ENCODE measurements at places on chromosomes 2 and 18.

DNA sequence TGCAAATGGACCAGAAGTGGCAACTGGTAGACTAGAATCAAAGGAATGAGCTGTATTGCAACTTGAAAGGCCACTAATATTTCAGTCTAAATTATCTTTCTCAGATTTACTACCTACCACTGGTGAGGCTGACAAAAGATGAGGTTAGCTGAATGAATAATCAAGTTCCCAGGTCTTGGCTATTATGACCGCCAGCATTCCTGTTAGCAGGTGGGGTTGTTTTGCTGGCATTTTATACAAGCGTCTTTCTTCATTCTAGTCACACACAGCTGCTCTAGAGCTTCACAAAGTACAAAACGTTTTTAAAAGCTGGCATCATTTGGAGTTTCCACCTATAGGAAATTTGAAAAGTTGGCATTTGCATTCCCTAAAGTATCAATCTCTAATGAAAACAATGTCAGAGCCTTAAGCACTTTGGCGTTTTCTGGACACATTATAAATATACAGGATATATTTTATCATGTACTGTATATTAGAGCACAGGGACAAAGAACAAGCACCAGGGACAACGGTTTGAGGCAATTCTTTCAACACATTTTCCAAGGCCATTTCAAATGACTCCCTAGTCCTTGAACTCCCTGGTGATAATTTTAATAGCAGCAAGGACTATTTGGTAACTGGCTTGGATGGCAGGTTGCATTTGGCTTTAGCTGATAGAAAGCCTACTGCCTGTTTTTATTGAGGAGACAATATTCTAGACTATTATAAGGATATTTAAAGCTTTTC lies 410.2 kb upstream of the CHST9 start:
- DNase-seq = no peak

DNA sequence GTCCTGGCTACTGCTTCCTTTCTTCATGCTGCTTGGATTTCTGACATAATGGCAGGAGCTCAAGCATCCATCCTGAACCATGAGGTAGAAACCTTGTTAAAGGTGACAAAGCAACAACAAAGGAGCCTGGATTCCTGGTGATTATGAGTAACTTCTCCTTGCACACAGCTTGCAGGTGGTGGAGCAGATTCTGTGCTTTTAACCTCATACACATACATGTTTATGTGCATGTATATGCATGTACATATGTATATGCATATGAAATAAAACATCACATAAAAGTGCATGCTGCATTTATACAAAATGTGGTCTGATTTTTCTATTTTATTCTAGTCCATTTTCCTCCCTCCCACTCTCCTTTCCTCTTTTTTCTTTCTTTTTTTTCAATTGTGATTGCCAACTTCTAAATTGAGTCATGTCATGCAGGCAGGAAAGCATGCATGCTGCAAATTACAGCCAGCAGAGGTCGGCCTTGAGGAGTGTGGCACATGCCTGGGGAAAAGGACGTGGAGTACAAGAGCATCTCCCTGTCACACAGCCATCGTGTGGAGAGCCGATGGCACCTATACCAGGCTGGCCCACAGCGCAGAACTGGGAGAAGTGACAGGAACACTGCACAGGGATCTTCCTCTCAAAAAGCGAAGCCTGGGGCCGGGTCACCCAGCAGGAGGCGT lies 17.9 kb downstream of the LCT start:
- DNase-seq = no peak

GRCh38 chr18:59665057-59666006 lies 31.9 kb downstream of the CCBE1 start:
- no peak for DNase-seq

DNA sequence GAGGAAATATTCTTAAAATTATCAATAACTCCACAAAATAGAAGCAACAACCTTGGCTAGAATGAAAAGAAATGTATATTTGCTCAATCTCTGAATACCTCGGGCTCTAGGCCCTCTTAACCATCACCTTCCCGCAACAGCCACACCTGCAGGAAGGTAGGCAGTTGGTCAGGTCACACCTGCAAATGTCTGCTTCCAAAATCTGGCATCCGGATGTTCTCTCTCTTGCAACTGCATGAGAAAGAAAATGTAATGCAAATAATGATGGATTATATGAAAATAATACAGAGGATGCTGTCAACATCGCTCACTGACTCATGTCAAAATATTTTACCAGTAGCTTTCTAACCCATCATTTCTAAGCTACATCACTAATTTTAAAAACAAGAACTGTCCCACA lies 148.3 kb downstream of the SATB2 start:
- DNase-seq = no peak

GRCh38 chr18:44791520-44791919 lies 110.8 kb downstream of the SETBP1 start:
- DNase-seq = no peak

GRCh38 chr2:134639265-134639664 lies 79.5 kb downstream of the TMEM163 start:
- no peak for DNase-seq

DNA sequence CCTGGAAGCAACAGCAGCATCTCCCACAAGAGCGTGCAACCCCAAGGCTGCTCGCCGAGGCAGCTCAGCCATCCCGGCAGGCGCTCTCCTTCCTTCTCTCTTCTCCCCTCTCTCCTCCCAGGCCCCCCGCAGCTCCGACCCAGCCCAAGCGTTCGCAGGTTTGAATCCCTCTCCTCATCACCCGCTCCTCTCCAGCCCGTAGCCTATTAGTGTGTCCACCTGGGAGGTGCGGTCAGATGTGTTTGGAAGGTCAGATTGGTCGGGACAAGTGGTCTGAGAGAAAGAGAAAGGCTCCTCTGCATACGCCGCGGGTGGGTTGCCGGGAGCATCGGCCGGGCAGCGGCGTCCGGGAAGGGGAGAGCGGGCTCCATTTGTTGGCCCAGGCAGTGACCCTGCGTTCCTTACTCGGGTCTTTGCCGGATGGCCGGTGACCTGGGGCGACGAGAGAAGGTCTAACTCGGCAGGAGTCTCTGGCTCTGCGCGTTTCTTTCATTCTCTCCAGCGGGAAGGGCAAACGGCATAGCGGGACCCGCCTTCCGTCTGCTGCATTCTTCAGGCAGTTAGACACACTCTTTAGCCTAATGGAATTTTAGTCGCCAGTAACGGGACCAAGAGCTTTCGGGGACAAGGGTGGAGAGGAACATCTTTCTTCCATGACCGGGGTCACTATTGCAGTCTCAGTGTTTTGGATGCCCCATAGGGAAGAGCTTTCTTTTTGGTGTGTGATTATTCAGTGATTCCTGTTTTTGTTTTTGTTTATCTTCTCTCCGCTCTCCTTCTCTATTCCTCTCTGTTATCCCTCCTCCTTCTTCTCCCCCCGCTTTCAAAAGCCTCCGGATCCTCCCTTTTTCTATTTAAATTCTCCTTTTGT lies 1.1 kb upstream of the TMEFF2 start:
- no peak for DNase-seq

- DNase-seq = no peak
Observed at GRCh38 chr18:24364177-24364576, 33.4 kb downstream of the OSBPL1A start.

DNA sequence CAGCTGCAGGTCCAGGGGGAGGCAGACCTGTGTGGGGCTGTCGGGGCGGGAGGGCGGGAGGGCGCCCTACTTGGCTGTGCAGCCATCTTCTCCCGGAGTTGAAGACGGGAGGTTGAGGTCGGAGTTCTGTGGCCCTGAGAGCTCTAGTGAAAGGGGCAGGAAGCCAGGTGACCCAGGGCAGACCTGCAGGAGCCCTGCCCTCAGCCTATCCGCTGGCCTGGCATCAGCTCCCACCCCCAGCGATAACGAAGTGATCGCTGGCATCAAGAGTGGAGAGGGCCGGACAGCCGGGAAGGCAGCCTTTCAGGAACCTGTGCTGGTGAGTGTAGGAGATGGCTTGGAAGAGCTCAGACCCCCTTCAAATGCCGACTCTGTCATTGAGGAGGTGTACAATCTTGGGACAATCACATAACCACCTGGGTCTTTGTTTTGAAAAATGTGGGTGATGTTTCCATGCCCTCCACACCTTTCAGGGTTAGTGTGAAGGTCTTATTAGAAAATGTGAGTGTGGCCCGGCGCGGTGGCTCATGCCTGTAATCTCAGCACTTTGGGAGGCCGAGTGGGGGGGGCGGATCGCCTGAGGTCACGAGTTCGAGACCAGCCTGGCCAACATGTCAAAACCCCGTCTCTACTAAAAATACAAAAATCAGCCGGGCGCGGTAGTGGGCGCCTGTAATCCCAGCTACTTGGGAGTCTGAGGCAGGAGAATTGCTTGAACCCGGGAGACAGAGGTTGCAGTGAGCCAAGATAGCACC lies 1.3 kb downstream of the ARHGEF4 start:
- no peak for DNase-seq

GRCh38 chr18:21262979-21263378 lies 20.9 kb downstream of the GREB1L start:
- no peak for DNase-seq

GRCh38 chr2:94986392-94986963 lies 39.0 kb upstream of the MAL start:
- DNase-seq = peak; percentile 26

GRCh38 chr18:22831441-22831904 lies 101.7 kb upstream of the RBBP8 start:
- no peak for DNase-seq

DNA sequence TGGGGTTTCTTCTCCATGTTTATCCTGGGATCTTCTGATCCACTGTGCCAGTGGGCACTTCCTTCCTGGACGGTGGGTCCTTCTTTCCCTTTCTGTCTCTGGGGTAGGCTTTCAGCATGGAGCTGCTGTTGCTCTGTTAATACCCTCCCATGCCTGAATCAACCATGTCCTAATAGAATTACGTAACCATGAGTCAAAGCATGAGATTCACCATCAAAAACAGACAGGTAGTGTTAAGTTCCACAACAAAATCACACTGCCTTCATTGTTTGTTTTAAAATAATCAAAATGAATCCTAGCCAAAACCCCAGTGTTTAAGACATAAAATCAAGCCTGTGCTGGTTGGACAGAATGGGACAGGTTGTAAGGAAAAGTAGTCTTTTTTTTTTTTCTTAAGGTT lies 37.5 kb downstream of the GNAL start:
- DNase-seq = no peak

DNA sequence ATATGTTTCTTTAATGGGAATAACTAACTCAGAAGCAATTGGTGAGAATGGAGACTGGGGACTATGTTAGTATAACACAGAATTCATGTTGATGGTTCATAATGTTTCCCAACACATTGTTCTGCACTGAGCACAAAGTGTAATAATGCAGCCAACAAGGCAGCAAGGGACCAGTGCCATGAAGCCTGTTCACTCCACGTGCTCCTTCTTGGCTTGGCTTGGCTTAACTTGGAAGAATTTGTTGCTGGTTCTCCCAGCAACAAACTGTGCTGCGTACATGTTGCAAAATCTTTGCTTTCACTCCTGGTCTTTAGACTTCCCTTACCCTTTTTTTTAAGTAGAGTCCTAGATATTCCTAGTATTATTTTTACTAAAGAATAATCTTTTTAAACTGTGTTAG lies 129.7 kb downstream of the MAP3K20 start:
- no peak for DNase-seq

DNA sequence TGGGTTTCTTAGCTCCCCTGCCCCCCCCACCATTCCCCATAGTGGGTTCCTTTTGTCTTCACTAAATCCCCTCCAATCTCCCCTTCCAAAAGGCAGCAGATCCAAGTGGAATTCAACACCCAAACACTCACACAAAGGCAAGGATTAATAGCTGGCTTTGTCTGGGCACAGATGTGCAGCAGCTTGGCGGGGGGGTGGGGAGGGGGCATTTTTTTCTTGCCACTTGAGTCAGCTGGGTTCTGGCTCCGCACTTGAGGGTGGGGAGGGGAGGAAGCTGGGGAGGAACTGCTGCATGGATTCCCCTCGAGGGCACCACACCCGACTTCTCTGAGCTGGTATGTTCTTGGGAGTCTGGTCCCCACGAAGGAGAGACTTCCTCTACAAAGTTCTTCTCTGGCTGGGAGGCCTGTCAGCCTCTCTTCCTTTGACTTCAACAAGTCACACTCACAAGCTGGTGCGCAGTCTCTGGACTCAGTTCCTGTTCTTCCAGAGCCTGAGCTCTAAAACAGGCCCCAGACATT lies 36.0 kb downstream of the SERTAD2 start:
- no peak for DNase-seq

DNA sequence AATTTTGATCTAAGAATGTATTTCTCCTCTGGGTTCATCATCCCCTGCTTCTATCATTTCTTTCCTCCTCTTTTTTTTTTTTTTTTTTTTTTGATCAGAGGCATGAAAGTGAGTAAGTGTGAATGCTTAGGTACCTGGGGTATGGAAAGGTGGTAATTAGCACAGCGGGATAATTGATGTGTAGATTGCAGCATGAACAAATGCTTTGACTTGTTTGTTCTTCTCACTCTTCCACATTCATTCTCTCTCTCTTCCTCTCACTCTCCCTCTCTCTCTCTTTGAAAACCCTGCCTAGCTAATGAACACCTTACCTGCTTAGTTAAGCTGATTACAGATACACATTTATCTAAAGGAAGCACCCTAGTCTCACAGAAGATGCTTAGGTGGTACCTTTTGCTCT lies 74.7 kb downstream of the ZEB2 start:
- no peak for DNase-seq

- no peak for DNase-seq
Observed at GRCh38 chr2:111670776-111671175, 213.2 kb downstream of the ANAPC1 start.

GRCh38 chr2:163345795-163346573 lies 389.8 kb downstream of the FIGN start:
- DNase-seq = no peak

- DNase-seq = no peak
Observed at GRCh38 chr18:63444580-63444979, 22.3 kb upstream of the VPS4B start.

DNA sequence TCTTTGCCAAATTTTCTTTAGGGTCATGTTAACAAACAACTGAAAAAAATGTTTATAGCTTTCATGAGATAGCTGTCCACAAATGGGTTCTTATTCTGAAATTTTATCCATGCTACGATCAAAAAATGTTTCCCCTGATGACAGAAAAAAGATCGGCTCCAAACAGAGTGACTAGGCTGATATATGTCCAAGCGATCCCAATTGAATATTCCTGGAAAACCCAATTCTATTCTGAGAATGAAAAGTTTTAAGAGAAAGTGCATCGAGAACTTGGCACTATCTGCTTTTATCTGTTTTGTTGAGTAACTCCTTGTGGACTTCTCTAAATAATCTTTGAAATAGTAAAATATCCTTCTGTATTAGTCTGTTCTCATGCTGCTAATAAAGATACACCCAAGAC lies 19.1 kb downstream of the KCNE4 start:
- no peak for DNase-seq

GRCh38 chr2:156704132-156704531 lies 268.0 kb downstream of the GPD2 start:
- no peak for DNase-seq

GRCh38 chr2:101119431-101119830 lies 31.8 kb downstream of the TBC1D8 start:
- no peak for DNase-seq

DNA sequence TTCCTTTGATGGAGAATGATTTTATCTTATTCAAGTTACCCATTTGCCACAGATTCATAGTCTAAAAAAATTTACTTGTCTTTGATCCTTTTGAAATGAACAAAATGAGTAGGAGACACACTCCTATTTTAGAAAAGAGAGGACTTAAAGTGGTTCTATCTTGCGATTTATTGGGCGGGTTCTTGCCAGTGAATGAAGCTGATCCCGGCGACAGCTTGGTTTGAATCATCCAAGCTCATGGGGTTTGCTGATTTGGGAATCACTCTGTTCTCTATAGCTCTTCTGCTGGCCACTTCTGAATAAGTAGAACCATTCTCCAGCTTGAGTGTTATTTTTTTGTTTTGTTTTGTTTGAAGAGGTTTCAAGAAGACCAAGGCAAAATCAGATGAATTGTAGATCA lies 25.5 kb upstream of the PPP1CB start:
- no peak for DNase-seq

- no peak for DNase-seq
Observed at GRCh38 chr2:28565033-28565432, 69.2 kb downstream of the PLB1 start.

All from stimulated activated CD8-positive, alpha-beta memory T cell treated with anti-CD3 and anti-CD28 coated beads, Interleukin-2, amount 100 ng/mL, for 48 hours (primary cell).